ENCODE measurements at places on chromosomes 1 and 21.

GRCh38 chr1:99745684-99746083 is 20.8 kb downstream of the FRRS1 start:
- no peak for DNase-seq

DNA sequence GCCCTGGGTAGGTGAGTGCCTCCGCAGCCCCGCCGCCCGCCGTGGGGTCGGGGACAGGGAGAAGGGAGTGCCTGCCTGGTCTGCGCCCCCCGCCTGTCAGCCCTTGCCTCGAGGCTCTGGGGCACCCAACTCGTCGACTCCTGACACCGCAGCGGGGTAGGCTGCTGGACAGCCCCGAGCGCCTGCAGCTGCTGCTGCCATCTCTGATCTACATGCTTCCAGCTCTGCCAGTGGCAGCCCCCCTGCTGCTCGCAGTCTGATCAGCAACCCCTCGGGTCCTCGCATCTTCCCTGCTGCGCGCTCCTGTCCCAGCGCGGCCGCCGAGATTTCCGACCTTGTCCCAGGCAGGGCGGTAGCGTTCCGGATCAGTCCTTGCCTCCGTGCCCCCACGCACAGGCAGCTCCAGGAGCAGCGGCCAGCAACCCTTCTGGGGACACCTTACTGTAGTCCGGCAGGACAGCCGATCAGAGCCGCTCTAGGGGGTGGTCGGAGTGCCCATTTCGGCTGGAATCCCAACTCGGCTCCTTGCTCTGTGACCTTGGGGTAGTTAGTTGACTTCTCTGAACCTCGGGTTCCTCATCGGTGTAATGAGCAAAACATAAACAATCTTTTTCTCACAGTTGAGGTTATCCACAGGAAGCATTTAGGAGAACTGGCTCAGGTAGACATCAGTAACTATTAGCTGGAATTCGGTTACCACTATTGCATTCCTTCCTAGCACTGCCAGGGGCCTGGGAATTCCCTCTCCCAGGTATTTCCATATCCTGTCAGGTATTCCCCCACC is 540 bp downstream of the BCAN start:
- no peak for DNase-seq

GRCh38 chr1:10678402-10678801 is 118.0 kb downstream of the CASZ1 start:
- DNase-seq = no peak

- DNase-seq = no peak
Observed at GRCh38 chr1:20366056-20366462, 75.4 kb downstream of the VWA5B1 start.

- no peak for DNase-seq
Observed at GRCh38 chr1:30198795-30199403, 524.5 kb downstream of the MATN1 start.

DNA sequence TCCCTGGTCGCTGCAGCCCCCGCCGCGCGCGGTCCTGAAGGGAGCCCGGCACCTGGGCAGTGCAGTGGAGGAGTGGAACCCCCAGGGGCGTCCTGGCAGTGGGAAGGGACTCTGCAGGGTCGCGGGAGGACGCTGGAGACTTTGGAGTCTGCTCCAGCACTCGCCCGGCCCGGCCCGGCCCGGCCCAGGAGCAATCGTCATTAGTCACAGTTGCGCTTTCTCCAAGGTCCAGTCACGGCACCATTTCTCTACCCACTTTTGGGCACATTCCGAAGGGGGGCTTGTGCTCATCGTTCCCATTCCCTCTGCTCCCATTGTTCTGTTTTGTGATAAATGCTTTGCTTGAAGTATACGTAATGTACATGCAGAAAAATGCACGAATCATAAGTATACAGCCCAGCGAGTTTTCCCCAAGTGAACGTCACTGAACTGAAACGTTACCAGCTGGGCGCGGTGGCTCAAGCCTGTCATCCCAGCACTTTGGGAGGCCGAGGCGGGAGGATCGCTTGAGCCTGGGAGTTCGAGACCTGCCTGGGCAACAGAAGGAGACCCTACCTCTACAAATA is 999 bp downstream of the THAP3 start:
- no peak for DNase-seq

DNA sequence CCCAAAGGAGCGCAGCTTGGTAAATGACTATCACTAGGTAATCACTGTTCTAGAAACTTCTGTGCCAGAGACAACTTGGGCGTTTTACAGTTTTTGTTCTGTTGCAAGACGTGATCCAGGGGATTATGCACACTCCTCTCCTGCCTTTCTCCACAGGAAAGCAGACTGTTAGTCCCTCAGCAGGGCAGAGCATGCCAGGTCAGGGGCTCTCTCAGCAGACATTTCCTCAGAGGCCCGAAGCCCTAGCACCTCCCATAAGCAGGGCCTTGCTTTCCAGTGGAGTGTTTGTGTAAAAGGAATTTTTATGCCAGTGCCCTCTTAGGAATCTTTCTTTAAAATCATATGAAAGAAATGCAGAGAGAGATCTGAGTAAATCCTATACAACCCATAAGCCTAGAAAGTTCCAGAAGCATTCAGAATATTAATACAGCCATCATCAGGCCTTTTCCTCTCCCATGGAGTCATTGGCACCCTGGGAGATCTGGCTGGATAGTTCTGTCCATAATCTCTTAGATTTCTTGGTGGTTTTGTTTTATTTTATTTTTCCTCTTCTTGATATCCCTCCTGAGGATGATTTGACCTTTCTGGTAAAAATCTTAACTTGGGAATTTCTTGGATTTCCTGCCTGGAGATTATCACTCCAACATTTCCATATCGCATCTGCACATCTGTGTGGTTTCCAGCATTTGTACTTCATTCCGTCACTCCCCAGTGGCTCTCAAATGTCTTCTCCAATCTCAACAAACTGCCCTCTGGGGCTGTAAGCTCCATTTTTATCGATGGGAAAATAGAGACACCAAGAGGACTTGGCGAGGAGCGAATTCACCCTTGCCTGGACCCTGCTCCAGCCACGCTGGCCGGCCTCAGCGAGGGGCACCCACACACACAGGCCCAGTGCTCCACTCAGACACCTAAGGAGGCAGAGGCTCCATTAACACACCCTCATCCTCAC is 116.1 kb downstream of the PSMG1 start:
- DNase-seq = no peak

DNA sequence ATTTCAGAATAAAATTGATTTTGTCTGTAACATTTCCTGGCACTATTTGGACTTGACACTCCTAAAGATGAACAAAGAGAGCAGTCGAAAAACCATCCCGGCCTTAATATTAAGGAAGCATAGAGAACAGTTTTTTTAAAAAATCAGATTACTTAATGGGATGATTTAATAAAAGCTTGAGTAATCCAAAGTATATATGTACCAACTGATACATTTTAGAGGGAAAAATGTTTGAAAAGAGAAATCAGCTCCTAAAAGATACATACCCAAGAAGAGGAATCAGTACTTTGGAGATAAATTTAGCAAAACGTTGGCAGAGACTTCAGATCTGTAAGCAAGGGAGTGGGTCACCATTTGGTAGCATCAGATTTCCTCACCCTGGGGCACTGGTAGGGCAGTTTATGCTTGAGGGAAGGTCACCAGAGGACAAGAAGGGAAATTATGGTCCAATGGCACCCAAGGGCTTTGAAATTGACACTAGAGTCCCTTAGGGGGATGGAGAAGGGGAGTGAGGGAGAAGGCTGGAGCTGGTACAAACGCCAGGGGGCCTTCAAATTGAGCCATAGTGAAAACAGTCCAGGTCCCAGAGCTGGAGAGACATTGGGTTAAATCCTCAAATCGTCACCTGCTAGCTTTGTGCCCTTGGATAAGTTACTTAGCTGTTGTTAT is 5.9 kb downstream of the SLAMF7 start:
- no peak for DNase-seq

DNA sequence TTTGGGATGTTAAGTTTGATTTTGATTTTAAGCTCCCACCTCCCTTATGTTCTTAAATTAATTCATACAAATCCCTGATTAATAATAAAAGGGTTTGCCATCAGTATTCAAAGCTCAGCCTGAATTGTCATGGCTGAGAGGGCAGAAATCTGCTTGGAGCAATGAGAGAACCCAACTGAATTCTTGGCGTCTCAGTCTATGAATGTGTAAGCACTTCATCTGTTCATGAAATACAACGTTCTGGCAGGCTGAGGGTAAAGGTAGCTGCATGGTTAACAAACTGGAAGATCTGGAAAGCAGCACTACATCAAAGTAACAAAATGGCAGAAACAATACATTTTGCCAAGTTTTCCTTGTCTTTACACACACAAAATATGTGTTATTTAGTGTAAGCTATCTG is 95.3 kb downstream of the ACBD6 start:
- DNase-seq = no peak

DNA sequence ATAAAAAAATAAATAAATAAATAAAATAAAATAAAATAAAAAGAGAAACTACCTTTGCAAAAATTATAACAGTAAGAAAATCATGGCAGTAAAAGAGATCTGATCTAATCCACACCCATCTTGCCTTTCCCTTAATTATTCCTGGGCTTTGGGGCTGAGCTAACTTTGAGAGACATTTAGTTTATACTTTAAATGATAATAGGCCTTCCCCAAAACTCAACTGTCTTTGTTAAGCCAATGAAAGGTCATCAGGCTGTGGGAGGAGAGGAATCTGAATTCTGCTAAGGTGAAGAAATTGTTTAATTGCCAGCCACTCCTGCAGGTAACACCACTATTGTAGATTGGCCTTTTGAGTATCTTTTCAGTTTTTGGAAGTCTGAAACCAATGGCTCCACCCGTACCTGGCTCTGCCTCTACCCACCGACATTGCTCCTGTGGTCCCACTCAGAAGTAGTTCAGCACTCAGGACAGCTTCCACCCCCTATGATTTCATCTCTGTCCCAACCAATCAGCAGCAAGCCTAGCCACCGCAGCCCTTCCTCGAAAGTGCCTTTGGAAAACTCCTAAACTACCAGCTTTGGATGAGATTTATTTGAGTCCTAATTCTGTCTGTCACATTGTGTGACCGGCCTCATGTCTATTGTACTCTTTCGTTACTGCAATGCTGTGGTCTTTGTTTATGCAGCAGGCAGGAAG is 23.0 kb upstream of the PNRC2 start:
- no peak for DNase-seq

GRCh38 chr1:211632808-211633523 is 42.5 kb downstream of the NEK2 start:
- no peak for DNase-seq

DNA sequence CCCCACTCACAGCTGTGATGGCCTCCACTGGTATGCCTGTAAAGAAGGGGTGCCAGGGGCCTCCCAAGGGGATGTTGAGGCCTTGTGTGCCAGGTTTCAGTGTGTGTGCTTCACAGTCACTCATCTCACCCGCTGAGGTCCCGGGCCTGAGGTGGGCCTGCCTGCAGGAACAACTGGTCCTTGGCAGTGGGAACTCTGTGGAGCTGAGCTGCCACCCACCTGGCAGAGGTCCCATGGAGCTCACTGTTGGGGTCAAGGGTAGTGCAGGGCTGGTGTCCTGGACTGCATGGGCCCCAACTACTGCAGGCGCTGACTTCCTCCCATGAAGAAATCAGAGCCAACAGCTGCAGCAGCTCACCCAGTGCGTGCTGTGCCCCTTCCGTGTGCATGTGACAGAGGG is 17.3 kb upstream of the ZNF678 start:
- no peak for DNase-seq

DNA sequence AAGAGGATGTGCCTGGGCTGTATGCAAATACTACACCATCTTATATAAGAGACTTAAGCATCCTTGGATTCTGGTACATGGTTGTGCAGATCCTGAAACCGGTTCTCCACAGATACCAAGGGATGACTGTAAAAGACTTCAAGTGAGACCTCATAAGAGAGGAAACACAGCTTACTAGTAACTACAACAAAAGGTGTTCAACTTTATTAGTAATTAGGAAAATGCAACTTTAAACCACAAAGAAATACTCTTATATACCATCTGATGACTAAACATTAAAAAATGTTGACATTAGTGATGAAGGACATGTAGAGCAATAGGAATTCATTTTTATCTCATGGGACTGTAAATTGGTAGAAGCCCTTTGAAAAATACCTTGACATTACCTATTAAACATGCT is 102.7 kb downstream of the RASAL2 start:
- DNase-seq = no peak

- peak; percentile 66 for DNase-seq
Observed at GRCh38 chr1:167454894-167455785, 63.2 kb downstream of the CD247 start.

GRCh38 chr1:2344121-2344681 is 47.2 kb downstream of the MORN1 start:
- DNase-seq = no peak

DNA sequence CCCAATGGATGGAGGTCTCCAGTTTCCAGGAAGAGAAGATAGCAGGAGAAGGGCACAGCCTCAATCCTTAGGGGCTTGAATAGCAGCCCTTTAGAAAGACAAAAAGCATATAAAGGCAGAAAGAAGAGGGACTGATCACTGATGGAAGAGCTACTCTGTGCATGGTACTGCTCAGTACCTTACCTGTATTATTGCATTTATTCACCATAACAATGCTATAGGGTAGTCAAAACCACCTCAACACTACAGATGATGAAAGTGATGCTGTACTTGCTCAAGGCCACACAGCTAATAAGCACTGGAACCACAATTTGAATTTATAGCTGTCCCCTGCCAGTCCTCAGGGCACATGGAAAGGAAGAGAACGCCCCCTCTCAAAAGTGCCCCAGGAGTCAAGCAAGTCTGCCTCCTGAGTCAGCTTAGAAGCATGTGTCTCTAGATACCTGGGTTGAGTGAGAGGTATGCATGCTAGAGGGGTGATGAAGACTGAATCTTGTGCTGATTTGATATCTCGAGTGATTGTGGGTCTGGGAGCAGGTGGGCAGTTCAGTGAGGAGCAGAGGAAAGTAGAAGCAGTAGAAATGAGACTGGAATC is 13.6 kb downstream of the DDAH1 start:
- no peak for DNase-seq

- no peak for DNase-seq
Observed at GRCh38 chr21:16192902-16193301, 463.1 kb downstream of the USP25 start.

DNA sequence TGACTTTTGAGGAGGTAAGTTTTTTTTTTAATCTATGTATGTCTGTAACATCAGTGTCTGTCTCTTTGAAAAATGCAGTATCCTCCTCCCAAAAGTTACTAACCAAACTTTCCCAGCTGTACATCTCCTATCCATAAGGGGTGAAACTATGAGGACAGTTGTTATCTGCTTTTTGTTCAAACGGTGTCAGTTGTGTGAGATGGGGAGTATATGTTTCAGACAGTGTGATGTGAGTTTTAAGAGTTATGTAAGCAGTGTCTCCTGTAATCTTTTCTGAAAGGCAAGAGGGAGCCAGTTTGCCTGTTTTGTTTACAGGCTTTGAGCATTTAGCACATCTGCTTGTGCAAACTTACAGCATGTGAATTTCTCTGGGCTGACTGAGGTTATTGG is 34.8 kb upstream of the CACYBP start:
- no peak for DNase-seq

- no peak for DNase-seq
Observed at GRCh38 chr1:101365878-101366277, 129.1 kb downstream of the S1PR1 start.

GRCh38 chr1:19758227-19758830 is 41.4 kb downstream of the TMCO4 start:
- DNase-seq = no peak
